ENCODE measurements at places on chromosomes 16 and 17. TPM values are rescaled to one million over a fixed set of nuclear protein-coding genes. Genes with fewer than 3 reads are reported as not detected.

The ZNF624 gene
- 1.4 TPM for total RNA-seq

GRCh38 chr17:10626390-10626789 lies 30.7 kb downstream of the MYH3 start:
- DNase-seq: no peak

The DNAH2 gene
- 0.12 TPM for total RNA-seq

GRCh38 chr17:47239967-47240651 lies 13.5 kb upstream of the ITGB3 start:
- peak; percentile 99 for DNase-seq

All from H4 (cell line).